ENCODE measurements at places on chromosomes 7 and 10.

DNA sequence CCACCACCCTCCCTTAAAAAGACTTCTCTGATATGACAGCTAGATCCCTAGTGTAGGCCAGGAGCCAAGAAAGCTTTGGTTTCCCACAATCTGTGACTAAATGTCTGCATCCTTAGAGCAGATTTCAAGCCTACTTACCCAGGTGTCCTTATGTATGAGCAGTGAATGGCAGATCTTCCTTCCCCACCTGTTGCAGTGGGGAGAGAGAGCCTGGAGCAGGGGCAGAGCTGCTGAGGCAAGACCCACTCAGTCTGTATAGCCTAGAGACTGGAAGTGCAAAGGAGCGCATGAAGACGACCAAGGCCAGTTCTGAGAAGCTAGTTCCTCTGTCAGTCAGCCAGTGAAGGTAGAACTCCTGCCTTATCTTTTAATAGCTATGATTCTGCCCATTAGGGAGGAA, 180.1 kb downstream of the GRM3 start:
- no peak for DNase-seq

DNA sequence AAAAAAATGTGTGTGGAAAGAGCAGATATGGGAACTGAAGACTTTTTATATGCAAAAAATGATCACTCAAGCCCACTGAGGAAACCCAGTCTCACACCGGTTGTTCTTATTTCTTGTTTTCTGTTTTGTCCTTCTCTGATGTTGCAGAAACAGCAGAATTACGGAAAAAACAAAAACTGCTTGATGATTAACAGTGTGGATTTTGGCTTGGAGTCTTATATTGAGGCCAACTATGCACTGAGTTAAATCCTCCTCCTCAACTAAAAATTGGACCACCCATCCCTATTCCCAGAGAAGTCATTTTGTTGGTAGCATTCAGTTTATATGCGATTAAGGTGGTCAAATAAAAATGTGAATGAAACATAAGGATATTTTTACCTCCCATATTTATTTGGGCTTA, 246.1 kb downstream of the LRMDA start:
- no peak for DNase-seq

DNA sequence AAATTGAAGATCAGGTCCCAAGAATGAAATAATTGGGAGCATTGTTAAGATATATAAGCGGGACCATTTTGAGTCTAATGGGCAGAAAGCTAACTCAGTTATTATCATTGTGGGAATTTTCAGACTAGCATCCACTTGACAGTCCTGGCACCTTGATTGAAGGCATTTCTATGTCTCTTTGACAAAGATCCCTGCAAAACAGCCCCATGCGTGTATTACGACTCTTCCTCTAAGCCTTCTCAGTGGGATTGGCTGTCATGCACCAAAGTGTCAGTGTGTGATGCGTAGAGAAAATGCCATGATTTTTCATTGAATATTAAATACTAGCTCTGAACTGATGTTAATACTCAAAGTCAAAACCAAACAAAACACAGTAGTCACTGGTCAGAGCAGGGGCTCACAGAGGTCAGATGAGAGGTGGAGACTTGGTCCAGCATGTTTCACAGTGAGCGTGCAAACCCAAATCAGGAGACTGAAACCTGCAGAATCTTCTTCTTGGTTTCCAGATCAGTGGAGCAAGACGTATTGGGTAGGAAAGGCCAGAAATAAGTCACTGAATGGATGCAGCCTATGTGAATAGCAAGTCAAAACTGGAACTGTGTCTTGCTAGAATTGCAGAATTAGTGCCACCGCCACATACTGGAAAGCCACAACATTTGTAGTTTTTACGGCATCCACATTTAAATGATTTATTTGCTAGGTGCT, 303.6 kb upstream of the AKR1E2 start:
- no peak for DNase-seq

GRCh38 chr7:105985229-105985628, 22.2 kb downstream of the CDHR3 start:
- DNase-seq, result no peak

- DNase-seq, result no peak
Observed at GRCh38 chr10:32882076-32882475, 76.0 kb downstream of the ITGB1 start.

- DNase-seq, result no peak
Observed at GRCh38 chr7:78395298-78396036, 596.9 kb downstream of the PHTF2 start.

Measured in NCI-H2107 (cell line).